Ureter (tissue), 1 donor: ENCODE measurements at places on chromosomes 12 and 14. TPM values are rescaled to one million over a fixed set of nuclear protein-coding genes. Genes with fewer than 3 reads are reported as not detected.

GRCh38 chr12:1234073-1234472 lies 243.1 kb downstream of the ERC1 start:
- no peak for DNase-seq

The PGF gene
- 4.4 TPM for total RNA-seq

DNA sequence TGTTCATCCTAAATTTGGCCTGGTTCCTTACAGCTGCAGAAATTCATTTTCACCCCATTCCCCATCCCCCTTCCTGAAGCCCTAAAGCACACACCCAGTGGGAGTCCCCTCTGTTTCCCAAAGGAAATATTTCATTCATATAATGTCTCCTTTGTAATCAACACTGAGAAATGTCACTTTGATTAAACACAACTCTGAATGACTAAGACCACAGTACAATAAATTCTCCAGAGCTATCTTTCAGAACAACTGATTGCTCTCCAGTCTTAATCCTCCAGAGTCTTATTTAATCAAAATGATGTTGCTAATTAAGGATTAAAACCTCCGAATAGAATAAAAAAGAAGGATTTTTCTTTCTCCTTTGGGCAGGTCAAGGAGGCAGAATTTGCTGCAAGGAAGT lies 6.4 kb downstream of the SLC15A5 start:
- DNase-seq = no peak

The DACT1 gene
- total RNA-seq = 13.5 TPM

DNA sequence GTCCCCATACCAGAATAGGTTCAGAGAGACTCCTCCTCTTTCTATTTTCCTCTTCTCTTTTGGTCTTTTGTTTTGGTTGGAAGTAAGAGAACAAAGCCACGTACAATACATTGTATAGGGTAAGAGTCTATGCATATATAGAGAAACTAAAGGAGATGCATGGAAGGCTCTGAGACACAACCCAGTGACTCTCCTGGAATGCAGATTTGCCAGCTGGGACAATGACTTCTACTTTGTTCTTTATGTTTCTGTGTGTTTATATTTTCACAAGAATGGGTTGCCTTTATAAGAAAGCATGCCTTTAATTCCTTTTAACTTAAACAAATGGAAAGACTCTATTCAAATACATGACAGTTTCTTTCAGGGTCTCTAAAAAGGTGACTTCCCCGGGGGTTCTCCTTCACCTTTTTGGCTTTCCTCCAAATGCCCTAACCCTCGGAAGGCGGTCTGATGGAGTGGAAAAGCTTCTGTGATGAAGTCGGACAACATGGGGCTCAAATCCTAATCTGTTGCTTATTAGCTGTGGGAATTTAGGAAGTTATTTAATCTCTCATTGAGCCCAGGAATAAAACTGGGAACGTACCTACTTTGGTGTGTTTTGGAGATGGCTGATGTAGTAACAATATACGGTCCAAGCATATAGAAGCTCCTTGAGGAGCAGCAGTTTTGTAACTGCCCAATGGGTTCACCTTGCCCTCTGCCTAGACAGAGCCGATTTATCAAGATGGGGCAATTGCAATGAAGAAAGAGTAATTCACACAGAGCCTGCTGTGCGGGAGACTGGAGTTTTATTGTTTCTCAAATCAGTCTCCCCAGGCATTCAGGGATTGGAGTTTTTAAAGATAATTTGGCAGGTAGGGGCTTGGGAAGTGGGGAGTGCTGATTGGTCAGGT lies 9.1 kb upstream of the SERPINA1 start:
- DNase-seq = no peak

DNA sequence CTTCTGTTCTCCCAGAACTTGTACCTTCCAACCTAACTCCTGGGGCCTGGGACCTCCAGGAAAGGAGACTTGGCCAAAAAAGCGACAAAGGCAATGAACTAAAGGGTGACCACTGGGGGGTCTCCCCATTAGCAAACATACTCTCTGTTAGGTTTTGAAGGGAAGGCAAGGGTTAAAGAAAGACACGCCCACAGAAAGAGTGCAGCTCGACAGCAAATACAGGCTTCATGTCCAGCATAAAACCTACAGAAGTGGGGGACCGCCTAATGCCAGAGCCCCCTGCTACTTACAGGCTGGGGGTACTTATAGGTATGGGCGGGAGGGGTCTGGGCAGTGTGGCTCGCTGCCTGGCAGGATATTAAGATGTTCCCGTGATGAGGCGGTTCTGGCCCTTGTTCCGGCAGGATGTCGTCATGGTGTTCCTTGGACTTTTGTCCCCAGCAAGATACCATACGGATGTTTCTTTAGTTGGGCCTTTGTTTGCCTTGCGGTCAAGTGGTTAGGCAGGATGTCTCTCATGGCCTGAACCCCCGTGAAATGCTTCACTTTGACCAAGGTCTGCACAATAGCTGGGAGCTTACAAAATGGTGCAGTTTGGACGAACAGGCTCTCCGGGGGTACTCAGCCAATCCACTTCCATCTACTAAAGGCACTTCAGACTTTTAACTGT lies 53.4 kb downstream of the PRMT8 start:
- no peak for DNase-seq

- no peak for DNase-seq
Observed at GRCh38 chr12:69064734-69065443, 131.9 kb upstream of the CPM start.

The SIVA1 gene
- total RNA-seq = 56.5 TPM

GRCh38 chr12:110913119-110914056 lies 7.0 kb downstream of the MYL2 start:
- no peak for DNase-seq

The MYF6 gene
- total RNA-seq = not detected

- no peak for DNase-seq
Observed at GRCh38 chr14:52365071-52365470, 51.0 kb downstream of the PTGER2 start.

DNA sequence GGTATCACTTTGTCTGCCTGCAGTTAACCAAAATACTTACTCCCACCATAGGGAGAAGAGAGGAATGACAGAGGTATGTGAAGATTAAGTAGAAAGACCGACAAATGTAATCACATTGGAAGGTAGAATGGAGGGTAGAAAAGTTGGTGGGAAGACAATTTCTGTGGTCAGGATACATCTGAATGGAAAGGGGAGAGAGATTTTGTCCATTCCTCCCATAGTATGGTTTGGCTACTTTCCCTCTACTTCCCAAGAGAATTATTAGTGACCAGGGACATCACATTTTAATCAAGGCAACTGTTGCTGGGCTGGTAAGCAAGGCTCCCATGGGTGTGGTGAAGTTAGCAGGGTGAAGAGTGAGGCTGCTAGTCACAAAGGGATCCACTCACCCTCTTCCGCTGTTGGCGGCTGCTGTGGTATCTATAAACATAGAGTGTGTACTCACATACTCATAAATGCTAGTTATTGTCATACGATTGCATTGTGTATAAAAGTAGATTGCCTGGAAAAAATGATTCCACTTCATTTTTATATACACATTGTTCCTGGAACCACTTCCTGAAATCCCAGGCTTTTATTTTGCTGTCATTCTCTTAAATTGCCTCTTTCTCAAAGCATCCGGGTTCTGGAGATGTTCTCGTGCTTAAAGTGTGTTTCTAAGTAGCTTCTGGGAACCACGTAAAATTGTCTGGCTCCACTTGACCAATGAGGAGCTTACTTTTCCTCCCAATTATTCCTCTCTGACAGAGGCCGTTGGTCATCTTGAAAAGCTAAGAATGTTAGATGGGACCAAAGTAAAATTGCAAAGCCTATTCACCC lies 413.1 kb downstream of the ZFP36L1 start:
- DNase-seq = no peak

The PLBD2 gene
- 31.8 TPM for total RNA-seq

GRCh38 chr14:70168406-70168805 lies 20.3 kb downstream of the SLC8A3 start:
- no peak for DNase-seq

DNA sequence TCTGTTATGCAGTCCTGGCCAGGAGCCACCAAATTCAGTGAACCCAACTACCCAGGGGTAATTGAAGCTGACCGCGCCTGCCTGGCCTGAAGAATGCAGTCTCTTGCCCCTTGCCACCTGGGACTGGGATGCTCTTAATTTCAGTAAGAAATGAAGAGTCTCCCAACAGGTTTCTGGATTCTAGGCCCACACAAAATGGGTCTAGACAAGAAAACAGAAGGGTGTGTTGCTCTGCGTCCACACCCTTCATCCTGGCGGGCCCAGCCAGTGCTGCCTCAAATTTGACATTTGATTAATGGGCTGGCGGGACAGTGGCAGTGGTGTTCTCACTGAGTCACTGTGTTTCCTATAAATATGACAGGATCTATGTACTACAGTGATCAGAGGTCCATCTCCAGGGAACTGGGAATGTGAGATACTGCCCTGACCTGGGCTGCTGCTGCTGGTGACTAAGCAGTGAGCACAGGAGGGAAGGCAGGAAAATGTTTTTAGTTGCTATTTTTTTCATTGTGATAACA lies 6.5 kb downstream of the TMEM253 start:
- DNase-seq = no peak

The CEP128 gene
- total RNA-seq = 11.5 TPM

DNA sequence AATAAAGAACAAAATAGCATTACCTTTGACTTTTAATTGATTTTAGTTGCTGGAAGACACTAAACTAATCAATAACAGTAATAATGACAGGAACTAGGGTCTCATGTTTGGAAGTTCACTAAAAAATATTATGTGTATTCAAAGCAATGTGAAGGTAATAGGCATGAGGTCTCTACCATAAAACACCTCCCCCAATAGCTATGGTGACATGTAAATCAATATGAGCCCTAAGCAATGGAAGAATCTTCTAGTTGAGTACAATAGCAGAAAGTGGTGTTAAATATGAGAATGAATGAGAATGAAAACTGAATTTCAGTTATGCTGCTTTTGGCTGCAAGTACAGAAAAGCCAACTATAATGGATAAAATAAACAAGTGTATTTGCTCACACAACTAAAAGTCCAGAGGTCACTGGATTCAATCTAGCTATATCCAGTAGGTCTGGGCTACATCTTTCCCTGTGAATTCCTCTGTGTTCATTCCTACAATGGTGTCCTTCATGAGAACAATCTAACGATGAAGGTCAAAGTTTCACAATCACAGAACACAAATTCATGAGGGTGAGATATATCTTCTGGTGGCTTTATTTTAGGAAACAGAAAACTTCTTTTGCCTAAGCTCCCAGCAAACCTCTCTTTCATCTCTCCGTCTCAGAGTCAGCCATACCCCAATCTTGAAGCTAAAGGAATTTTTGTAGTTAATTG lies 728.0 kb downstream of the FSCB start:
- no peak for DNase-seq

DNA sequence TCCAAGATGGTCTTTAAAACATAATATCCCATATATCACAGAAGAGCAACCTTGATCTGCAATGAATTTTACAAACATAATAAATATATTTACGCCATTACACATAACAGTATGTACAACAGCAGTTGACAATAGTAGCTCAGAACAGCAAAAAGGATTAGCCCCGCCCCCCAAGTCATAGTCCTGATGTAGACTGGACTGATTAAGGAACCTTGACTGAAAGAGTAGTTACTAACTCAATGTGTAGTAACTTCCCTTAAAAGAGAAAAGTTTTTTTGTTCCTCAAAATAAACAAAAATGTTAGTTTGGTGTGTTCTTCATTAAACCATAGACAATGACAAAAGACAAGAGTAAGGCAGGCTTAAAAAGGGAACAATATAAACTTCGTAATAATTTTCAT lies 44.5 kb downstream of the GTF2A1 start:
- no peak for DNase-seq

DNA sequence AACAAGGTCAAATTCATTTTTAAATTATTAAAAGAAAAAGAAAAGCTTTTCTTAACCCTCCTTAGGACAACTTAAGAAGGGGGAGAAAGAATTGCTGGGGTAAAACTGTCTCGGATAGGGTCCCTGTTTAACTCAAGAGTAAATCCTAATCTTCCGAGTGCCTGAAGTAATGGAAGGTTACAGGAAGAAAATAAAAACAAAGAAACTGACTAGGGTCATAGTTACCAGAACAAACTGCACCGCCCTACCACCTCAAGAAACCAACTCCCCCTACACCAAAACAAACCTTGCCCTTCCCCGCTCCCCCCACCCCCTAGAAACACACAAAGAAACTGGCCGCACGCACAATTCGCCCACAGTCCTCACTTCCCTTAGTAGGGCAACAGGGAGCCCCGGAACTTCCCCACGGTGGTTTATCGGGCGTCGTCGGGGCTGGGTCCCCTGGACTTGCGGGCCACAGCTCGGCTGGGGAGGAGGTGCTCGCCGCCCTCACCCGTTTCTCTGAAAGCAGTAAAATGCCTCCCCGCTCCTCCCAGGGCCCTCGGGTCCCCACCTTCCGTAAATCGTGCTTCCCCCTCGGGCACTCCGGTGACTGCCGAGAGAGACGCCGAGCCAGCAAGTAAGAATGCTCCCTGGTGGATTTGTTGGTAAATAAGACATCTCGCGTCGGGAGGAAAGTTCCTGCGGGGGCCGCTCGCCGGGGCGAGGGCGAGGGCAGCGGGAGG lies 2.4 kb downstream of the SINHCAF start:
- peak; percentile 44 for DNase-seq

- no peak for DNase-seq
Observed at GRCh38 chr12:94802796-94803195, 152.4 kb upstream of the TMCC3 start.

- DNase-seq = peak; percentile 75
Observed at GRCh38 chr14:103104654-103105452, 10.3 kb downstream of the EXOC3L4 start.

The TAS2R9 gene
- total RNA-seq = not detected

DNA sequence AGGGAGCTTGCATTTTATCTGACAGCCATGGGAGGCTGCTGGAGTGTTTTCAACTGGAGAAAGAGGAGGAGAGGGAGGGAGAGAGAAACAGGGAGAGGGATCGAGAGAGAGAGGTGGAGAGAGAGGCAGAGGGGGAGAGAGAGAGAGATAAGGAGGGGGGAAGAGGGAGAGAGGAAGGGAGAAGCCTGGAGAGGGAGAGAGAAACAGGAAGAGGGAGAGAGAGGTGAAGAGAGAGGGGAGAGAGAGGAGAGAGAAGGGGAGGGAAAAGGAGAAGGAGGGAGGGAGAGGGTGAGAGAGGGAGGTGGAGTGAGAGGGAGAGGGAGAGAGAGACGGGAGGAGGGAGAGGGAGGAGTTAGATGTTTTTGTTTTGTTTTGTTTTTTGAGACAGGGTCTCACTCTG lies 45.6 kb downstream of the DNAH10 start:
- no peak for DNase-seq

DNA sequence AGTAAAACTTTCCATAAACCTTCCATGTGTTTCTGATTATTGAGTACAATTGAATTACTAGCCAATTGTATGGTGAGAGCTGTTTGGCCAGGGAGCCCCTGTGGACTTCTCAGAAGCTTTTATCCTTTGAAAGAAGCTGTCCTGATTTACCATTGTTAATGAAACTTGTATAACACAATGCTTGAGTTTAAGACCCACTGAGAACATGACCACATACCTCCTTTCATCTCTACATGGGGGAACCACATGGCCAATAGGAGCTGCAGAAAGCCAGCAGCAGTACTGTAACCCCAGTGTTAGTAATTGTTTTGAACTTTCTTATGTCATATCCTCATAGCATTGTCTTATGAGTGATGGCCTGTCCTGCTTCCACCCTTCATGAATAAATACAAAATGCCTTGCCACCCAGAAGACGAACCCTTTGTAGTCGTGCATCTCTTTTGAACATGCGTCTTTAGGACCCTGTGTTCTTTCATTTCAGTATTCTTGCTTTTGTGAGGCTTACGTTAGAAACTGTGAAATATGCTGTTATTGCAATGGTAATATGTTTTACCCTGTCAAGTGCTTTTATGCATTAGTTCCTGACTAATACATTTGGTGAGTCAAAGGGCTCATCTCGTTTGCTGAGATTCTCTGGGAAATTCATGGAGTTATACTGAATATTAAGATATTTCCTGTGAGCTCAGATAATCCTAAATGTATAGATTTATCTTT lies 815.7 kb downstream of the NRXN3 start:
- no peak for DNase-seq

The RND1 gene
- 1.9 TPM for total RNA-seq

The PRPH gene
- total RNA-seq = 1.7 TPM

GRCh38 chr14:90733139-90733808 lies 83.0 kb downstream of the TTC7B start:
- peak; percentile 29 for DNase-seq
